ENCODE measurements at places on chromosomes 1 and 21.

GRCh38 chr1:33396188-33397124 lies 34.4 kb downstream of the PHC2 start:
- no peak for DNase-seq

DNA sequence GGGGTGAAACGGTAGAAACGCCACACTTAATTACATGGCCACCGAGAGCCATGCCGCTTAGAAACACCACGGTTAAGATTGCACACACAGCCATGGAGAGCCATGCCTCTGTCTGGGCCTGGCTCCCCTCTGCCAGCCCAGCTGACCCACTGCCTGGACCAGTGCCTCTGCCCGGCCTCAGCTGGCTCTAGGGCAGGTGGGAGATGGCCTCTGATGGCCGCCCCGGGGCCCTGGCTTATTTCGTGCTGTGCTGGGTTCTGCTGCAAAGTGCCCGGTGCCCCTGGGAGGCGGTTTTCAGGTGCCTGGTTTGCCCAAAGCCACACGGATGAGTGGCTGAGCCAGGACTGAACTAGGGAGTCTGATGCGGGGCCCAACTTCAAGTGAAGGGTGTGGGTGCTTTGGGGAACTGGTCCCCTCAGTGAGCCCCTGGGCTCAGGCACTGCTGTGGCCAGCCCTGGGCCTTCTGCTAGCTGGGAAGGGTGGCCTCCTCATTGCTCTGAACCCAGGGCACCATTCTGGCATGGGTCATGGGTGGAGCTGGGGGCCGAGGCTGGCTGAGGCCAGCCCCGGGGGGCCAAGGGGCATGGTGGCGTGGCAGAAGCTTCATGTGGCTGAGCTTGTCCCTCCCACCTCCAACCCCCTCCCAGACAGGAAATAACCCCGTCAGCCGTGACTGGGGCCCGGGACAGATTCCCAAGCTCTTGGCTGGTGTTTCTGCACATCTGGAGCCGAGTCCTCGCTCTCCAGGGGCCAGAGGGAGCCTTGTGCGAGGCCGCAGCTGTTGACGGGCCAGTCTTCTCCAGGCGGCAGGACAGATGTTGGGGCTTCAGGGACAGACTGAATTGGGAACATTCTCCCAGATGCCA lies 1.9 kb upstream of the GPR153 start:
- DNase-seq, result no peak

DNA sequence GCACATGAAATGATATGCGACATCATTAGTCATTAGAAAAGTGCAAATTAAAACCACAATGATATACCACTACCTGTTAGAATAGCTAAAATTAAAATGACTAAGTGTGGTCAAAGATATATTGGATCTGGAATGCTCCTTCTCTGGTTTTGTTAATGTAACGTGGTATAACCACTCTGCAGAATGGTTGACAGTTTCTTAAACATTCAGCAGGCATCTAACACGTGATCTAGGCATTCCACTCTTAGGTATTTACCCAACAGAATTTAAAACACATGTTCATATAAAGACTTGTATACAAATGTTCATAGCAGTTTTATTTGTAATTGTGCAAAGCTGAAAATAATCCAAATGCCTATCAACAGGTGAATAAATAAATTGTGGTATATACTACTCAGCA lies 165.0 kb upstream of the PLXNA2 start:
- DNase-seq, result no peak

DNA sequence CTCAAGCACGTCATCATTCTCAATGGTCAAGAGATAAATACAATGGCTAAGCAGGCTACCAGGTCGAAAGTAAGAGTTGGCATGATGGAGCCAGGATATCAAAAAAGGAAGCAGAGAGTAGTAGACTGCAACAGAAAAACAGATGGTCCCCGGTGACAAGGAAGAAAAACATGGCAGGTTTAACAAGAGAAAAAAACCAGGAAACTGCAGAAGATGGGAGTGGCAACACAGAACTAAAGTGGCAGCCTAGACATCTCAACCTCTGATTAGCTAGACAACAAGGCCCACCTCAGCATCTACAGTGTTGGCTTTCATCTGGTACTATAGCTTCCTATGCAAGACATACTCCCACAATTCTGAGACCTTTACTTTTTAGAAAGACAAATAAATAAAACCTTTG lies 3.1 kb downstream of the UBR4 start:
- no peak for DNase-seq

GRCh38 chr1:240474133-240474614 lies 137.8 kb downstream of the GREM2 start:
- DNase-seq, result no peak

All from NAMALWA (cell line).